ENCODE measurements at places on chromosomes 13 and 19.
A peak's percentile ranks its signal among the peaks of the same experiment; 100 is the strongest.

DNA sequence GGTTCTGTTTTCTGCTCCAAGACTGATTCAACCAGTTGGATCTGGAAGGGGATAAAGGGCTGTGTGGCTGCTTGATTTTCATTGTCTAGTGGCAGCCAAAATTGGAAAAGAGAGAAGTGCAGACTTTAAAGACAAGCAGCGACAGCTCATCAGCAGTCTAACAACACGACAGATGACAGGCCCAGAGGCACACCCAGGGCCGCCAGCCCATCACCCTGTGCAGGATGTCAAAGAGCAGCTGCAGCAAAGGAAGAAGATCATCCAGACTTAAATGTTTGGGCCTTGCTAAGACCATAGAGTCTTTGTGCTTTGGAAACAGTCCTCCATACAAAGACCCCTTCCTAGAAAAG lies 421.0 kb upstream of the KLF12 start:
- DNase-seq = no peak

- peak; percentile 18 for DNase-seq
Measured at GRCh38 chr19:49491804-49492572, 4.2 kb upstream of the RPS11 start.

GRCh38 chr19:40005691-40006272 lies 8.9 kb downstream of the ZNF546 start:
- no peak for DNase-seq

DNA sequence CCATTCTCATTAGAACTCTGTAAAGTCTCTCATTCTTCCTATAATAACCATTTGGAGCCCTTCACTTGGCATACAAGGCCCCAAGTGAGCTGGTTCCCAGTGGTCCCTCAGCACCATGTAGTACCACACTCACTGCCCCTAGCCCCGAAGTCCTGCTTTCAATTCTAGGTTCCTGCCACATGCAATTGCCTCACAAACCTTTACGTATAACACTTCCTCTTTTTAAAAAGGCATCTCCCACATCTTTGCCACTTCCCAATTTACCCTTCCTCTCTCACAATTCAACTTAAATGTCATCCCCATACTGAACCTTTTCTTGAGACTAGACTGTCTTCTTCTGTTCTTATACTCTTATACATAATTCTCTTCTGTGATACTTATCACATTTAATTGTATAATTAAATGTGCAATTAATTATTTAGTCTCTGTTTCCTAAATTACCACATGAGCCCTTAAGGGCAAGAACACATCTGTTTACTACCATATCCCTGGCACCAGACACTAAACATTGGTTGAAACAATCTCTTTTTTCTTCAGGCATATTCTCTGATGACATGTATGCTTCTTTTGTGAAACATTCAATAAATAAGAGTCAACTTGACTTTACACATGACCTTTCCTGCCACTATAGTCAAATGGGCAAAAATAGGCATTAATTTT lies 304.0 kb downstream of the SPRY2 start:
- DNase-seq = no peak

- peak; percentile 40 for DNase-seq
Measured at GRCh38 chr19:50909240-50910070, 1.7 kb downstream of the KLK4 start.

DNA sequence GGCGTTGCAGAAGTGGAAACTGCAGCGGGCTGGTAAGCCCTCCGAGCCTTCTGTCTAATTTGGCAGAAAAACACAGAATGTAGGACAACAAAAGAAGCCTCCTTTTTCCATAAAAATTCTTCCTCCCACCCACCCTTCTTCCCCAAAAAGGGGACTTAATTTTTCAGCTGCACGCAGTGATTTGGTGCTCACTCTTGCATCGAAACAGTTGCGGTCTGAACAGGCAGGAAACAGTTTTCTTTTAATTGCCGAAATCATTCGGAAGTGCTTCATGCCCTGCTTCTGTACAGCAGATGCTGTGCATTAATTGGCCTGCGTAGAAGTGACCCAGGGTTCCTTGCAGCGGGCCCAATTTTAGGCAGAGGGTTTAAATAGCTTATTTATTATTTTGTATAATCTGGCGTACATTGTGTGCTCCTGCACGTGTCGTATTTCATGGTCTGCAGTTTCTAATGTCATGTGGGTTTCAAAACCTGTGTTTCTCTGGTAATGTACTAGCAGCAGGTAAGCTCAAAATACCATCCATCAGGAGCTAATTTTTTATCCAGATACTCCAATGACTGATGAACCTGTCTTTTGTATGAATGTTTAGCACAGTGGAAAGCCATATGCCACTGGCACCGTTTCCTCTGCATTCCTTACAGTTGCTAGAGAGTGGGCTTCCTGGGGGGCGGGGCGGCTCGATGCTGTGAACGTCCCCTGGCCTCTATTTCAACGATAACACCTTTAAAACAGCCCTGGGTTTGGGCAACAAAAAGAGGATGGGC lies 66.6 kb downstream of the GGACT start:
- no peak for DNase-seq

DNA sequence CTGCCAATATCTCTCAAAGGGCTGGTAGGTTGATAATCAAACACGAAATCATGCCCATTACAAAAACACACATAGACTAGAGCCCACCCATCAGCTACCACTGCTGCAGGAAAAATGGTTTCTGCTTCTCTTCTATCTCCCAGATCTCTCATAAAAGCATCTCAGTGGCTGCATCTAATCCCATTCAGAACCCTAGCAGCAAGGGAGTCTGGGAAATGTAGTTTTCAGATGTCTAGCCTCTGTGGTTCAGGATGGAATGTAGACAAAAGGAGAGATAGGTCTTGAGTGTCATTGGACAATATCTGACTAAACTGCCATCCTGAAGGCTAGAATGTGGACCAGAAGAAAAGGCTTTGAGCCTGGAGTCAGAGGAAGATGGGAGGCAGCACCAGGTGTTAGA lies 32.1 kb downstream of the RDH8 start:
- DNase-seq = no peak

GRCh38 chr13:113152984-113153809 lies 5.3 kb upstream of the PROZ start:
- DNase-seq = peak; percentile 17

GRCh38 chr13:25538276-25538675 lies 166.5 kb downstream of the ATP8A2 start:
- DNase-seq = no peak

- DNase-seq = no peak
Measured at GRCh38 chr19:2110822-2111221, 14.1 kb downstream of the IZUMO4 start.

Measured in activated naive CD8-positive, alpha-beta T cell treated with anti-CD3 and anti-CD28 coated beads, Interleukin-2, amount 50 U/mL, for 24 hours (primary cell).